ENCODE measurements at places on chromosomes 4 and X.
A peak's percentile ranks its signal among the peaks of the same experiment; 100 is the strongest.

- DNase-seq, result peak; percentile 54
- no peaks in the 10 kb centered on the region for H3K27me3 ChIP-seq
- peaks cover 24% of the 10 kb centered on the region for H3K4me1 ChIP-seq
- H3K27ac ChIP-seq, result peak overlapping the region; percentile 79
Measured at GRCh38 chr4:37685161-37685822, 884 bp downstream of the RELL1 start.

DNA sequence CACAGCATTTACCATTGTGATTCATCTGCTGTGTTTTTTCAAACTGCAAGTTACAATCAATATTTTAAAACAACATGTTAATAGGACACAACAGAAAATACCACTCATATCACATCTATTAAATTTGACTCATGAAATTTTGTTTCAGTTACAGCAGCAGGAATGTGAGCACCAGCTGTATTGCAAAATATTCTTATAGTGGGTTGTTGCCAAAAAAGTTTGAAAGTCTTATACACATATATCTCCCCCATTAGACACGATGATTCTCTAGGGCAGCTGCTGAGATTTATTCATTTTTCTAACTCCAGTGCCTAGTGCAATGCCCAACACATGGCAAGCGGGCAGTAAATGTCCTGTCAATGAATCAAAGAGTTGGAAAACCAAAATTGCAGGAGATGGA lies 26.6 kb upstream of the NKX3-2 start:
- H3K4me1 ChIP-seq, result no peaks in the 10 kb centered on the region
- no peak for DNase-seq
- no peak overlapping the region for H3K27ac ChIP-seq
- H3K27me3 ChIP-seq, result no peaks in the 10 kb centered on the region
- no peak overlapping the region for H3K4me3 ChIP-seq
- peaks cover 9% of the 10 kb centered on the region for H3K36me3 ChIP-seq

DNA sequence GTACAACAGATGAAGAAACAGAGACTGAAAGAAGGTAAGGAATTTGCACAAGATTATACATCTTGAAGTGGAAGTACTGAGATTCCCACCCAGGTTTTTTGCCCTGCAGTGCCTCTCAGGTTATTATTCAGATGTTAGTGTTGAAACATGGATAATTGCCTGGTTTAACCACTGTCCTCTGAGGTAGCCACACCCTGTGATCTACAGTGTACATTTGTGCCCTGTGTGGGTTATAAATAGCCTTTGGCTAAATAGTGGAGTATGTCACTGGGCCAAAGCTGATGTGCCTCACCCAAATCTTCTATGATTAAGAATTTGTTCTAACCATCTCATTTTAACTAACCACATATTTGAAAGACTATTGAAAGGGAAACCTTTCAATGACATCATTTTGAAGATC lies 5.4 kb upstream of the ASB5 start:
- H3K36me3 ChIP-seq, result no peaks in the 10 kb centered on the region
- DNase-seq, result no peak
- no peaks in the 10 kb centered on the region for H3K27me3 ChIP-seq

- no peaks in the 10 kb centered on the region for H3K4me1 ChIP-seq
- peaks cover 3% of the 10 kb centered on the region for H3K27me3 ChIP-seq
- no peak overlapping the region for H3K4me3 ChIP-seq
- no peaks in the 10 kb centered on the region for H3K36me3 ChIP-seq
- H3K27ac ChIP-seq, result no peak overlapping the region
- DNase-seq, result no peak
Measured at GRCh38 chr4:7734651-7735260, 204.9 kb downstream of the AFAP1 start.

DNA sequence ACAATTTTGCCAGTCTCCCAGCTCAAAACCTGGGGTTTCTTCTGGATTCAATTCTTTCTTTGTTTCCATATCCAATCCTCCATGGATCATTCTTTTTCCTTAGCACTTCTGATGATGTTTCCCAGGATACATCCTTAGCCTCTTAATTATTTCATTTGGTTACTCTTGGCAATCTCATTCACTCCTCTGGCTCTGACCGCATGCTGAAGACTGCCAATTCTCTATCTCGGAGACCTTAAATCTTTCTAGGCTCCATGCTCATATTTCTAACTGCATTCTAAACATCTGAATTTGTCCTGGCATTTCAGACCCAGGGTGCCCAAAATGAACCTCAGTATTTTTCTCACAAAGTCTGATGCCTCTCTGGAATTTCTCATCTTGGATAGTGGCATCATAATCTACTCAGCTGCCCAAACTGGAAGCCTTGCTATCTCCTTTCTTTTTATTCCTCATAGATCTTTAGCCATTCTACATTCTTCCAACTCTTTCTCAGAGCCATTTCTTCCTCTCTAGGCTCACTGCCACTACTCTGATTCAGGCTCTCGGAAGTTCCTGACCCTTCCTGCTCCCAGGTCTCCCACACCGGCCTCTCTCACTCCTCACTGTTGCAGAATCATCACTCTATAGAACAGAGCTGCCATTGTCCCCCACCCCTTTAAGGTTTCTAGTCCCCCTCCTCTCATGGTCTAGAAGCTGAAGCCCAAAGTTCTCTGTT lies 290.2 kb downstream of the CAMK2D start:
- H3K4me3 ChIP-seq, result no peak overlapping the region
- no peaks in the 10 kb centered on the region for H3K36me3 ChIP-seq
- no peak overlapping the region for H3K27ac ChIP-seq
- peaks cover 31% of the 10 kb centered on the region for H3K4me1 ChIP-seq

DNA sequence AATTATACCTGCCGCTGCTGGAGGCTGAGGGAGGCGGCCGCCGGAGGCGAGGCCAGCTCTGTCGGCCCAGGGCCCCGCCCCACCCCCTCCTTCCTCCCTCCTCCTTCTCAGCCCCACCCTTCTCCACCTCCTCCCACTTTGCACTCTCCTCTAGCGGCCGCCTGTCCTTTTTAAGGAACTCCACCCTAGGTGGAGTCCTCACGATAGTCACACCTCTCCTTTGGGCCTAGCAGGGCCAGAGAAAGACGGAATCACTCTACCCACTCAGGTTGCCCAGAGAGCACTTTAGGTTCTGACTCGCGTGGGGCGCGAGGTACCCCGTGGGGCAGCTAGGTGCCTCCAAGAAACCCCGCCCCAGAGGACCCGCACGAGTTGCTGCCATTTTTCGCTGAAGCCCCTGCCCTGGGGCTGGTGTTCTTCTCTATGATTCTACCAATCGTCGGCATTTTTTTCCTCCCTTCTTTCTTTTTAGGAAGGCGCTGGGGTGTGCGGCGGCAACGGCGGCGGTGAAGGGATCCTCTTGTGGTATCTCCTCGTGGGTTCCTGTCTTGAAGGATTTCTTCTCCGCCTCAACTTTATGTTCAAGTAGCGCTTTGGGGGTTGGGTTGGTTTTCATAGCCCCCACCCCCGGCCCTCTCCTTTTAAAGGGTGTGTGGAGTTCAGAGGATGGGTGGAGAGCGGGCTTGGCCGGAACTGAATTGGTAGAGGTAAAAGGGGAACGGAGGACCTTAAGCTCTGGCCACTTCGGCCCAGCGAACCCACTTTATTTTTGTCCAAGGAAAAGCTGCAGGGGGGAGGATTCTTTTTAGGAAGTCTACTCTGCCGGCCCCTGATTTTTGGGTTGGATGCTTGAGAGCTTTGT lies at the start of gene KLF8:
Gene KLF8 (plus strand): TSS at position 136 of the 862 bp plus-strand sequence. CDS start 979 bp downstream, outside the sequence.
- no peak within 1 kb of the TSS for H3K27ac ChIP-seq
- no peak for DNase-seq
- peaks cover 4% of the 10 kb centered on the region for H3K27me3 ChIP-seq
- H3K4me1 ChIP-seq, result peaks cover 9% of the 10 kb centered on the region
- H3K4me3 ChIP-seq, result peak within 1 kb of the TSS; percentile 28
- H3K36me3 ChIP-seq, result no peaks in the 10 kb centered on the region

- no peak overlapping the region for H3K27ac ChIP-seq
- H3K27me3 ChIP-seq, result no peaks in the 10 kb centered on the region
- no peaks in the 10 kb centered on the region for H3K4me1 ChIP-seq
- no peak overlapping the region for H3K4me3 ChIP-seq
- no peak for DNase-seq
Measured at GRCh38 chr4:26803211-26803861, 57.3 kb upstream of the STIM2 start.

DNA sequence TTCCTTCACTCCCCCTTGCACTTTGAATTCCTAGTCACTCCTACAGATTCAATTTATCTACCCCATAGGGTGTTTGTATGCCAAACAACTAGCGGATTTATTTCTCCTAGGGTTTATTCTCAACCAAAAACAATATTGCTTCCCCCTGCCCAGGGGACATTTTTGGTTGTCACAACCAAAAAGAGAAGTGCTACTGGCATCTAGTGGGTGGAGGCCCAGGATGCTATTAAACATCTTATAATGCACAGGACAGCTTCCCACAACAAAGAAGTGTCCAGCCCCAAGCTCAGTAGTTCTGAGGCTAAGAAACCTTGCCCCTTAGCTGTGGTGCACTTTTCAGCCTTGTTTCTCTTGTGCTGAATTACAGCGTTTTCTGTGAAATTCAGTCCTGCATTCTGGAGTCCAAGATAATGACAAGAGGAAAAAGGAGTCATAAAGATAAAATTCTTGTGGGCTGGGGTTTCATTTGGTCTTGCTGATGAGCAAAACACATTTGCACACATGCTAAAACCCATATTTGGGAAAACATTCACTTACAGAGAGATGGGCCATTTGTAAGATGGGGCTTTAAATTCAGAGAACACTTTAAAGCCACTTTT lies 11.2 kb upstream of the SYTL4 start:
- H3K36me3 ChIP-seq, result no peaks in the 10 kb centered on the region
- peaks cover 36% of the 10 kb centered on the region for H3K4me1 ChIP-seq
- peak; percentile 76 for DNase-seq
- H3K4me3 ChIP-seq, result no peak overlapping the region

DNA sequence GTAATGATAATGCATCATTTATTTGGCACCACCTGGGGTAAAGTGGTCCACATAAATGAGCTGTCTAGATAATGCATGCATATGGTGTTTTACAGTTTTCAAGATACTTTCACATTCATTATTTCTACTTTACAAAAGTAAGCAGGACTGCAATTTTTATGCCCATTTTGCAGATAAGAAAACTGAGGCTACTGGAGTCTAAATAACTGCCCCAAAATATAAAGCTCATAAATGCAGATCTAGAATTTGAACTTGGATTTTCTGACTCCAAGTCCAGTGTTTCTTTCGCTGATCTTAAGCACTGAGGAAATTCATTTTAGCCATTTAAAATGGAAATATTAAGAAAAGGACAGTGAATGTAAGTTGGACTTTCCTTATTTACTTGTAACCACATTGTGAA lies 36.5 kb downstream of the GPC3 start:
- no peaks in the 10 kb centered on the region for H3K36me3 ChIP-seq
- no peaks in the 10 kb centered on the region for H3K27me3 ChIP-seq
- no peak overlapping the region for H3K4me3 ChIP-seq
- H3K4me1 ChIP-seq, result no peaks in the 10 kb centered on the region

DNA sequence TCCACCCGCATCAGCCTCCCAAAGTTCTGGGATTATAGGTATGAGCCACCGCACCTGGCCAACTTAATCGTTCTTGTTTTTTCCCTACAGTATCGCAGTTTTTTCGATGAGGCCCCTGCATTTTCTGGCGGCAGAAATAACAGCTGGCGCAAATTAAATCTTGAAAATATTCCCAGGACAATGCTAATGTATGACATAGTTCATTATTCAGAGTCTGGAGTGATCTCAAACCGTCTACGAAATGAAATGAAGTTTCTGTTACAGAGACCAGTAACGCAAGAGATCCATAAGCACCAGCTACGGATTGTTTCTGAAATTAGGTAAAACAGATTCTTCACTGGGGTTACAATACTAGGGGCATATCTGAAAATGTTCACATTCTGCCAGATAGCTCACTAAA lies 27.3 kb downstream of the CXorf58 start:
- H3K4me1 ChIP-seq, result no peaks in the 10 kb centered on the region
- no peak overlapping the region for H3K27ac ChIP-seq
- DNase-seq, result no peak
- H3K27me3 ChIP-seq, result no peaks in the 10 kb centered on the region

DNA sequence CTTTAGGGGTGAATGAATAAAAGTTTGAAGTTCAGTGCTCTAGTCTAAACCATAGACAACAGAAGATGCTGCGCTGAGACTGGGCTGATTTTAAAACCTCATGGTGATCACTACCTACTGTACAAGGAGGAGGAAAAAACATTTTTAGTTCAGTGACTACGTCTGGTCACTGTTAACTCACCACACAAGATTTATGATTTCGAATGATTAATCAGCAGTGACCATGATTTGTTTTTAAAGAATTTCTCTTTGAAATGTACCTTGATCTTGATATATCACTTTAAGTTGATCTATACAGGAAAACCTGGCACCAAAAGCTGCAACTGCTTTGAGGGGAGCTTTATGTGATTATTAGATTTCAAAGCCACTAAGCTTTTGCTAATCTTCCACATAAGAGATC lies 286.3 kb downstream of the PDGFC start:
- no peaks in the 10 kb centered on the region for H3K27me3 ChIP-seq
- H3K4me3 ChIP-seq, result no peak overlapping the region
- no peak for DNase-seq
- no peak overlapping the region for H3K27ac ChIP-seq
- no peaks in the 10 kb centered on the region for H3K4me1 ChIP-seq
- H3K36me3 ChIP-seq, result no peaks in the 10 kb centered on the region

DNA sequence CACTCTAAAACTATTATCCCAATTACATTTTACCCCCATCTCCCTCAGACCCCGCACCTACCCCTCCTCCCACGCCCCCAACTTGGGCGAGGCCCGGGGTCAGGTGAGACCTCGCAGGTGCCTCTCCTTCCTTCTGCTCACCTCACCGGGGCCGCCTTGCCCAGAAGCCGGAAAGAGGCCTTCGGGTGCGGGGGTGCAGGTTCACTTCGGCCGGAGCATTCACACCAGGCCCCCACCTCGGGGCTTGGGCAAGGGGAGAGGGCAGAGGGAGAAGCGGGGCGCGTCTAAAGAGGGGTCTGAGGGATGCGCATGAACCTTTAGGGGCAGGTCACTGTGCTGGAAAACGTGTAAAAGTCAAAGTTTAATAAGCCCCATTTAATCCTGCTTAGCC lies 427 bp downstream of the ZNF182 start:
- no peaks in the 10 kb centered on the region for H3K27me3 ChIP-seq
- peak overlapping the region; percentile 85 for H3K4me3 ChIP-seq
- DNase-seq, result no peak
- no peaks in the 10 kb centered on the region for H3K36me3 ChIP-seq
